ENCODE measurements at places on chromosomes 7 and 10.

DNA sequence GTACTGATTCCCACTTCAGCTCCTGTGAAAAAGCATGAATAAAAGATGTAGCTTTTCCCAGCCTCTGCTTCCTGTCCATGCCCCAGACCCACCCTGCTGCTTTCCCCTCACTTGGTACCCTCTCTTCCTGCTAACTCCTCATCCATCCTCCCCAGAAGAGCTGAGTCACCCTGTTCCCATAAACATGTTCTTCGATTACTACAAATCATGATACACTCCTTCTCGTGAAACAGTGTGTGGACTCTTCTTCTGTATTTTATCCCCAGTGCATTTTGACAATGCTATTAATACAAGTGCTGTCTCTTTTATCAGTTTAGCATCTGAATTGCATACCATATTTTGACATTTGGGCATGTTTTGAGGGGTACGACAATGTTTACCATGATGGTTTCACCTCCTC is 45.8 kb upstream of the SORBS1 start:
- no peak for DNase-seq

- DNase-seq, result no peak
Observed at GRCh38 chr7:54874804-54875203, 115.8 kb upstream of the SEC61G start.

GRCh38 chr10:65847436-65848230 is 1078.2 kb upstream of the LRRTM3 start:
- no peak for DNase-seq

DNA sequence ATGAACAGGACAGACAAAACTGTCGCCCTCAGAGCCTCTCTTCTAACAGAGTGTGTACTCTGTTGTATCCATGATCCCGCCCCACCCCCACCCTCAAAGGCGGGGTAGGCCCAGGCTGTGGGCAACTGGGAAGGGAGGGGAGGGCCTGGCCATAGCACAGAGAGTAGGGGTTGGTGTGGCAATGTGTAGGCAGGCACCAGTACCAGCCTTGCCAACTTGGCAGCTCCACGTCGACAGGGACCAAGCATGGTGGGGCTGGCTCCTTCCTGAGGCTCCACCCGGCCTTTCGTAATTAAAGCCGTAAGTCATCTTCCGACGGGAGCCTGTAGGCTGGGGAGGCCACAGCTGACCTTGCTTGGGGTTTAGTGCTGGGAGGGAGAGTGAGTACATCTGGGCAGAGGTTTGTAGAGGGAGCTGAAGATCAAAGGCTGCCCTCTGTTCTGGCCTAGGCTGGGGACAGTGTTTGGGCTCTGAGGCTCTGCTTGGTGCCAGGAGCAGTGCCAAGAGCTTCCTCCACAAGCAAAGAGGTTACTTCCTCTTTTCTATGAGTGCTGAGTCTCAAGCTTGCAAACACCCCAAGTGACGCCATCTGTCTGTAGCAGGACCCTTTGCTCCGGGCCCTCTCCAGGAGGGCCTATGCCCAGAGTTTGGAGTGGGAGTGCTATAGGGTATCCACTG is 121.6 kb downstream of the C10orf105 start:
- DNase-seq, result peak; percentile 81

DNA sequence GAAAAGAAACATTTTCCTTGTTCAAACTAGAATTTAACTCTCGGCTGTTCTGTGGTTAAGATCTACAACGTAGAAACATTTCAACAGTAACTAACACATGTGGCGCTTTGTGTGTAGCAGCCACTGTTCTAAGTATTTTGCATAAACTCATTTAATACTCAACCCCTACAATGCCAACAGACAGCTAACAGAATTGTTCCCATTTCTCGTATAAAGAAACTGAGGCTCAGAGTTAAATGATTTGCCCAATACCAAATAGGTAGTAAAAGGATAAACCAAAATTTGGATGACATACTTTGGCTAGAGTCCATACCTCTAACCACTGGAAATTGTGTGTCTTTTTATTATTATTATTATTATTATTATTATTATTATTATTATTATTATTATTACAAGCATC is 72.5 kb upstream of the LRRN3 start:
- DNase-seq, result no peak

DNA sequence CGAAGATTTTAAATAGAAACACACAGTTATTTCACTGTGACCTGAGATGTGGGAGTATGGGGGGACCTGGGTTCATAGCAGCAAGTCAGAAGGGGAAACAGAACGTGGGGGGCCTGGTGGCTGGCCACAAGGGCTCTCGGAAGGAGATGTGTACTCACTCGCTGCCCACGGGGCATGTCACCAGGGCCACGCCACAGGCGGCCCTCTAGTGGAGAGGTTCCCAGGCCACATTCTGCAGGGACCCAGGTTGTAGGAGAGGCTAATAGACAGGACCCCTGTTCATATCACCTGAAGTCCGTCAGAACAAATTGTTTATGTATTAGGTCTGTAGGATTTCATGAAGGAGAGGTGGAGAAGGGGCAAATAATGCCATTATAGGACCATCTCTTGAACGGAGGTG is 25.1 kb upstream of the SVOPL start:
- DNase-seq, result peak; percentile 17

GRCh38 chr7:47100817-47101435 is 481.0 kb downstream of the TNS3 start:
- DNase-seq, result peak; percentile 53

DNA sequence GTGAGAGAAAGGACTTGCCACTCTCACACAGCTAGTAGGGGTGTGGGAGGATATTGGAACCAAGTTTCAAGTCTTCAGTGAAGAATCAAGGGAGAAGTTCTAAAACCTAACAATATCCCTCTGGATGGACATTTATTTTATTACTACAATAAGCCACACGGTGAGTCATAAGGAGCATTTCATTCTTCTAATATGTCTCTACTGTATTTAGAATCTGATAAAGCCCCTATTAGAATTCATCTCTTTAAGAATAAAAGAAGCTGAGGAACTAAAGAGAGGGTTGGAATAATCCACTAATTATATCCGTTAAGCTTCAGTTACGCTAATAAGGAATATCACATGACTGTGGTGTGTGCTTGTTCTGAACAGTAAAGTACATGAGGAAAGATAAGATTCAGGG is 40.9 kb upstream of the ATRNL1 start:
- DNase-seq, result no peak

GRCh38 chr7:8278183-8278582 is 16.2 kb upstream of the ICA1 start:
- DNase-seq, result no peak

Data from hematopoietic multipotent progenitor cell treated with erythropoietin and hydrocortisone succinate and interleukin-3 and kit ligand, for 6 days (in vitro differentiated cells).